ENCODE measurements at places on chromosomes 5 and 9. TPM values are rescaled to one million over a fixed set of nuclear protein-coding genes. Genes with fewer than 3 reads are reported as not detected.

The PLPP7 gene
- total RNA-seq = not detected

The REEP2 gene
- total RNA-seq = 5.3 TPM

The ACTBL2 gene
- total RNA-seq = 0.07 TPM

The TICAM2 gene
- 0.73 TPM for total RNA-seq

The LECT2 gene
- not detected for total RNA-seq

The AOPEP gene
- total RNA-seq = 225 TPM

The AQP7 gene
- total RNA-seq = 0.35 TPM

The CNTLN gene
- total RNA-seq = 7.0 TPM

The ARHGEF37 gene
- total RNA-seq = 0.83 TPM

The FBP1 gene
- not detected for total RNA-seq

The FRMD3 gene
- 2.6 TPM for total RNA-seq

The ARRDC3 gene
- 15.3 TPM for total RNA-seq

The ECM2 gene
- total RNA-seq = 0.21 TPM

The COL23A1 gene
- total RNA-seq = not detected

The LHX3 gene
- total RNA-seq = 0.07 TPM

The MBLAC2 gene
- 3.1 TPM for total RNA-seq

The GLRA1 gene
- not detected for total RNA-seq

The GOLGA1 gene
- 10.7 TPM for total RNA-seq

The TEK gene
- 0.12 TPM for total RNA-seq

The FOXD4 gene
- 0.56 TPM for total RNA-seq

The SARDH gene
- 0.05 TPM for total RNA-seq

The PKN3 gene
- total RNA-seq = 16.5 TPM

The MEIKIN gene
- not detected for total RNA-seq

The PCDHB6 gene
- total RNA-seq = 1.2 TPM

The NUTM2G gene
- total RNA-seq = not detected

The SPATA31D4 gene
- total RNA-seq = not detected

The PCDH12 gene
- total RNA-seq = not detected

The MYOT gene
- total RNA-seq = not detected

The KIF3A gene
- total RNA-seq = 10.0 TPM

The GARIN3 gene
- total RNA-seq = not detected

The ADAMTSL1 gene
- not detected for total RNA-seq

The OGN gene
- not detected for total RNA-seq

The TAF11L10 gene
- total RNA-seq = not detected

The DAB2 gene
- total RNA-seq = 9.0 TPM

The RC3H2 gene
- total RNA-seq = 23.2 TPM

The NXNL2 gene
- 0.78 TPM for total RNA-seq

The CDX1 gene
- total RNA-seq = not detected

The GRIN3A gene
- total RNA-seq = not detected

The PTGS1 gene
- total RNA-seq = 1.3 TPM

The AFAP1L1 gene
- total RNA-seq = 5.1 TPM

The SHISAL2B gene
- not detected for total RNA-seq

The UNC5A gene
- 0.28 TPM for total RNA-seq

The CTXN3 gene
- total RNA-seq = not detected

The SERF1A gene
- 2.2 TPM for total RNA-seq

The TMC1 gene
- total RNA-seq = 0.20 TPM

The SPATA31A3 gene
- total RNA-seq = not detected

The SPTLC1 gene
- 63.5 TPM for total RNA-seq

The MARCHF3 gene
- total RNA-seq = 0.96 TPM

The PTGDS gene
- 0.59 TPM for total RNA-seq

The OR13C4 gene
- not detected for total RNA-seq

The IFNA2 gene
- not detected for total RNA-seq

The SPINK6 gene
- total RNA-seq = 0.39 TPM

Measured in A549 treated with RU486 at 1 μM for 4 hours (cell line).